ENCODE measurements at places on chromosomes 5 and 9. TPM values are rescaled to one million over a fixed set of nuclear protein-coding genes. Genes with fewer than 3 reads are reported as not detected.

DNA sequence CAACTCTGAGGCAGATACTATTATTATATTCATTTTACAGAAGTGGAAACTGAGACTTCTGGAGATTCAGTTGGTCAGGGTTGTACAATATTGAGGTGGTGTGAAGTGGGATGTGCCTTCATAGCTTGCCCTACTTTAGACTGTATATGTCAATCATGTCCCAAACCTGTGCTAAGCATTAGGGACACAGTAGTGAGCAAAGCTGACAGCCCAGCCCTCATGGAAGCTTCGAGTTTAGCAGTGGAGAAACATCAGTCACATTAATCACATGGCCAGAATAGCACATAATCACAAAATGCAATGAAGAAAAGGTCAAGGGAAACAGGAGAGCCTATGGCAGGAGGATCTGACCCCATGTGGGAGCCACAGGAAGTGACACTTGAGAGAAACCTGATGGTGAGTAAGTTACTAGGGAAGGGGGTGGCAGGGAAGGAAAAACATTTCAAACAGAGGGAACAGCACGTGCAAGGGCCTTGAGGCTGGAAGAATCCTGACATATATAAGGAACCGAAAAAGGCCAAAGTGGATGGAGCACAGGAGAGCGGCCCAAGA is 20.5 kb upstream of the RALGPS1 start:
- no peaks in the 10 kb centered on the region for H3K4me1 ChIP-seq
- no peak for DNase-seq
- no peaks in the 10 kb centered on the region for H3K27me3 ChIP-seq
- H3K36me3 ChIP-seq: no peaks in the 10 kb centered on the region
- no peak overlapping the region for H3K27ac ChIP-seq
- no peak overlapping the region for H3K4me3 ChIP-seq

SLC25A46 gene
- total RNA-seq: 53.8 TPM

QRFP gene
- not detected for total RNA-seq

FREM1 gene
- total RNA-seq: 2.2 TPM

FGF18 gene
- total RNA-seq: 0.66 TPM

DNA sequence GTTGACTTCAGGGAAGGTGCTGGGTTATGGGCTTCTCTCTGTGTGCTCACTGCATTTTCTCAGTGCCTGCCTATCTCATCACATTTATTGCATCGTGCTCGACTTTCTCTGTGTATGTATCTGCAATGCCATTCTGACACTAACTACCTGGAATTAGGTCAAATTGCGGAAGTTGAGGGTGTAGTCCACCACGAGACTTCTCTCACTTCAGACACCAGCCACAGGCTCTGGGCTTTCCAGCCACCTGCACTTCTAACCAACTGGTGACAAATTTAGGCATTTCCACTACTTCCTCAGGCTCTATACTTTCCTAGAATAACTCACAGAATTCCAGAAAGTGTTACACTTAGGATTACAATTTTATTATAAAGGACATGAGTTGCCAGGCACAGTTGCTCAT is 188.6 kb upstream of the ZNF608 start:
- no peak overlapping the region for H3K27ac ChIP-seq
- no peaks in the 10 kb centered on the region for H3K27me3 ChIP-seq
- no peak overlapping the region for H3K4me3 ChIP-seq
- no peaks in the 10 kb centered on the region for H3K36me3 ChIP-seq

DNA sequence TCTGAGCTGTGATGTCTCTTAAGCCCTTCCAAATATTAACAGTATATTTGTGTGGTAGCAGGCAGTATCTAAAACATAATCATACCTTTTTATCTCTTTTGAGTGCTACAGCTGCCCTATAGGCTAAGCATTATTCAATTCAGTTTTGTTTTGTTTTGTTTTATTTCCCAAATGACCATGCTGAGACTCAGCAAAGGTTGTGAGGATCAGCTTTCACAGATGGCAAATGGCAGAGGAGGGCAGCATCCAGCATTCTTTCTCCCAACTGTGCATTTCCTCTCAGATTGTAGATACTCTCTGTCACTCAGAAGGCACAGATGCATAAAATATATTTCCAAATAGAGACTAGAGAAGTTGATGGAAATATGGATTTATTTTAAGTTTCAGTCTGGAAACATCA is 90.7 kb downstream of the DAPK1 start:
- H3K27ac ChIP-seq: peak overlapping the region; percentile 31
- H3K4me1 ChIP-seq: peaks cover 44% of the 10 kb centered on the region
- DNase-seq: no peak
- no peaks in the 10 kb centered on the region for H3K27me3 ChIP-seq
- H3K4me3 ChIP-seq: no peak overlapping the region

DNA sequence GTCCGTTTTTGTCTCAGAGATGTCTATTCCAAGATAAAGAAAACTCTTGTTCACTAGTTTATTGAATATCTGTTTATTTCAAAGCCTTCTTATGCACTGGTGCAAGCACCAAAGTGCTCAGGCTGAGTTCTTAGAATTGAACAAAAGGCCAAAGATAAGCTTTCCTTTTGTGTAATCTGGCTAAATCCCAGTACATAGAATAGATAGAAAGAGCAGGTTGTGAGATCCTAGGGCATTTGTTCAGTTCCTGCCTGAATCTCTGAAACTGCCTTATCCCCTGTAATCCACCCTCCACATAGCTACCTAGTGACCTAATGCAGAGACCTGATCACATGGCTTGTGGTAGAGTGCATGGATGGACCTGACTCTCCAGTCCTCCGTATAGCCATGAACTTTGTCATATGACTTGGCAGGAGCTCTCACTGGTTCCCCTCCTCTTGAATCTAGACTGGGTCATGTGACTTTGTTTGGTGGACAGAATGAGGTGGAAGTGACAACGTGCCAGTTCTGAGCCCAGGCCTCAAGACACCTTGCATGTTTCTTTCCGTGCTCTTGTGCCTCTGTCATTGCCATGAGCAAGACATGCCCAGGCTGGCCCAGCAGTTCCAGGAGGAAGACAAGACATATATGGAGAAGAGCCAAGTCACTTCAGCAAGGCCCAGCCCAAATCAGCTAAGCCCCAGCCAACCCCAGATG is 139.3 kb upstream of the SHB start:
- no peaks in the 10 kb centered on the region for H3K27me3 ChIP-seq
- no peak overlapping the region for H3K27ac ChIP-seq
- no peak overlapping the region for H3K4me3 ChIP-seq
- H3K4me1 ChIP-seq: no peaks in the 10 kb centered on the region
- no peak for DNase-seq
- no peaks in the 10 kb centered on the region for H3K36me3 ChIP-seq

- no peak for DNase-seq
- no peaks in the 10 kb centered on the region for H3K27me3 ChIP-seq
- no peaks in the 10 kb centered on the region for H3K36me3 ChIP-seq
- no peak overlapping the region for H3K27ac ChIP-seq
These were observed 5.5 kb downstream of the C7 start for GRCh38 chr5:40914835-40915234.

- no peak overlapping the region for H3K4me3 ChIP-seq
- H3K36me3 ChIP-seq: no peaks in the 10 kb centered on the region
- H3K27me3 ChIP-seq: no peaks in the 10 kb centered on the region
- DNase-seq: peak; percentile 92
- peaks cover 15% of the 10 kb centered on the region for H3K4me1 ChIP-seq
- H3K27ac ChIP-seq: peak overlapping the region; percentile 53
These were observed 22.4 kb upstream of the ANGPTL2 start for GRCh38 chr9:127144670-127145445.

DNA sequence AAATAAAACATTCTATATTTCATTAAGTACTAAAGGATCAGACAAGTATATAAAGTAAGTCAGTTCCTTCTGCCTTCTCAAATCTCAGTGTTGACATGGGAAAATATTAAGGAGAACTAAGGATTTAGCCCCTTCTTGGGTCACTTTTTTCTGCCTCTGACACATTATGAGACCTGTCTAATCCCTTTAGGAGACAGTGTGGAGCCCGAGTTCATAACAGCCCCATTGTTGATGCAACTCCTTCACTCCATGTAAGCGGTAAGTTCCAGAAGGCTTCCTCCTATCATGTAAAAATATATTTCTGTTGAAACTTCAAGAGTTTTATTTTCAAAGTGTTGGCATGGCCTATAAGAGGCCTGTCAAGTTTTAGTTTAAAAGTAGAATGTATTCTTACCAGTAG is 152.2 kb downstream of the SNCAIP start:
- H3K4me1 ChIP-seq: no peaks in the 10 kb centered on the region
- H3K27ac ChIP-seq: no peak overlapping the region

DNA sequence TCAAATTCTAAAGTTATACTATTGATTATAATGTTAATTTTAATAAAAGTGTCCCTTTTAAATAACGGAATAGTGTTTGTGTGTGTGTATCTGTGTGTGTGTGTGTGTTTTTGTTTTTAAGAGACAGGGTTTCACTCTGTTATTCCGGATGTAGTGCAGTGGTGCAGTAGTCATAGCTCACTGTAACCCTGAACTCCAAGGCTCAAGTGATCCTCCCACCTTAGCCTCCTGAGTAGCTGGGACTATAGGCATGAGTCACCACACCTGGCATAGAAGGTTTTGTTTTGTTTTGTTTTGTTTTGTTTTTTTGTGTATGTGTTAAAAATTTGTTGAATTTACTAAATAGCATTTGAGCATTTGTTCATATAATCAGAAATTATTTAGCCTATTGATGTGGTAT is 64.6 kb downstream of the YTHDC2 start:
- H3K4me3 ChIP-seq: no peak overlapping the region
- no peaks in the 10 kb centered on the region for H3K27me3 ChIP-seq
- H3K4me1 ChIP-seq: peaks cover 3% of the 10 kb centered on the region
- H3K36me3 ChIP-seq: peaks cover 40% of the 10 kb centered on the region
- H3K27ac ChIP-seq: no peak overlapping the region

PCDHB3 gene
- 1.3 TPM for total RNA-seq

- H3K4me3 ChIP-seq: peak within 1 kb of the TSS; percentile 99
- peak within 1 kb of the TSS; percentile 89 for H3K27ac ChIP-seq
- no peaks in the 10 kb centered on the region for H3K27me3 ChIP-seq
- peak; percentile 93 for DNase-seq
- peaks cover 6% of the 10 kb centered on the region for H3K36me3 ChIP-seq
These were observed at the start of gene AUH for GRCh38 chr9:91361291-91362050. Gene AUH, minus strand, starts transcription at chr9:91361918. Its CDS starts 29 bp downstream, at chr9:91361889.

PPP3R2 gene
- not detected for total RNA-seq

GRCh38 chr5:125109816-125110215 is 363.4 kb upstream of the ZNF608 start:
- no peak for DNase-seq
- no peaks in the 10 kb centered on the region for H3K27me3 ChIP-seq
- no peak overlapping the region for H3K4me3 ChIP-seq
- H3K27ac ChIP-seq: no peak overlapping the region

DNA sequence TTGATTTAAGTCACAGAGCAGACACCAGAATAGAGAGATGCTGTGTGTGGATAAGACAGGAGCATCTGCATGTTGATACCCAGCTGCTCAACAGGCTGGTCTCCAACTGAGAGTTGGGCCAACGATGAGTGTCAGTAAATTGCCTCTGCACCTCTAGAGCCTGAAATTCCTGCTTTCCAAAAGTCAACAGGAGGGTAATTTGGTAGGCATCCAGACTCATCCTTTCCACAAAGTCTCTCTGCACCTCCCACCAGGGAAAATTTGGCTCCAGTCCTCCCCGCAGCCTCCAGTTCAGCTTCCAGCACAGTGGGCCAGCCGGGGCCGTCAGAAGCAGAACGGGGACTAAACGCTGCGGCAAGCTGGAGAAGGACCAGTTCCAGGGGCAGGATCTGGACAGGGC is 136.9 kb downstream of the RFK start:
- peak overlapping the region; percentile 86 for H3K27ac ChIP-seq
- DNase-seq: no peak
- H3K4me1 ChIP-seq: peaks cover 27% of the 10 kb centered on the region
- H3K27me3 ChIP-seq: no peaks in the 10 kb centered on the region

DNA sequence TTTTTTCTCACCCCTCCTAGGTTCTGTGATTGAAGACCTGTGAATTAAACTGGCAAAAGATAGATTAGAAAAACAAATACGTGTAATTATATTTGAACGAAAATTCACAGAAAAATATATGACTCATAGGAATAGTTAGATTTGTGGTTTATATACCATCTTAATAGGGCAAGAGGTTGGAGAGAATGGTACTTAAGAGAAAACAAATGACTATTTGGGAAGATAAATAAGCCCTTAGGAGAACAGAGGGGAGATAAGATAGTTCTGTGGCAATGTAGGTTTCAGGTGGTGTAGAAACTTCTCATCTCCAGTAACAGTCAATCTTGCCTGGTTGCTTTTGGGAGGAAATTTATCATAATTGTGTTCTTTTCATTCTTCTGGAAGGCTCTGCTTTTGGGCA is 122.0 kb downstream of the PRDM9 start:
- no peak overlapping the region for H3K27ac ChIP-seq
- H3K27me3 ChIP-seq: no peaks in the 10 kb centered on the region
- no peak for DNase-seq

GRCh38 chr9:104686081-104686480 is 8.2 kb upstream of the OR13D1 start:
- no peaks in the 10 kb centered on the region for H3K27me3 ChIP-seq
- no peaks in the 10 kb centered on the region for H3K36me3 ChIP-seq
- H3K27ac ChIP-seq: no peak overlapping the region
- no peak for DNase-seq
- no peak overlapping the region for H3K4me3 ChIP-seq

DNA sequence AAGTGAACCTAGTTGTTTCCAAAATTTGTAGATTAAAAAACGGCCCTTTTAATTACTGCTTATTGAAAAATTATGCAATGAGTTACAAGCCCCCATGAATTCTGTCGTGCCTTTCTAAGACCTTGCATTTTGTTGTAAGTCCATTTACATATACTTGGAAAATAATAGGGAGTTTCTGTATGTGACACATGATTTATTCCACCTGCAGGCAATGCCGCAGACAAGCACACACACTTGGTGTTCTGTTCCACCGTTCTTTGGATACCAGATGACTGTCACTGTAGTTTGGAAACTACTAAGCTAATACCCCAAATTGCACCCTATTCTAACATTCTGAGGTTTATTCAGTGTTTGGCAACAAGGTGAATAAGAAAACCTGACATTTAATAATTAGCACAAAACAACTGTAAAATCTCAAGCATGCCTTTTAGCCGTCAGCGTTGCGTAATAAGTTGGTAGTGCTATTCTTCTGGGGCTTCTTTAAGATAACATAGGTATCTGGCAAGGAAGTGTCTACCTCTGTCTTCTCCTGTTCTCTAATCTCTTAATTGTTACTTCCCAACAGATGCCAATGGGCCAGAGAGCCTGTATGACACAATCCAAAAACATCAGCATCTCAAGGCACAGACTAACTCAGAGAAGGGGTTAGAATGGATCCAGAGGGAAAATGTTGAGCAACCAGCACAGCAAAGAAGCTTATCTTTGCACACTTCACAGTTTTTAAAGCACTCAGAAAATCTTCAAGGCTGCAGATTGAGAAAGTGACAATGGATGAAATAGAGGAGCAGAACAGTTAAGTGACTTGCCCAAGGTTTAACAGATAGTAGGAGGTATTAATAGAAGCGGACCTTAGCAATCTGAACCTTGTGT is 48.2 kb upstream of the DPYSL3 start:
- DNase-seq: no peak
- no peaks in the 10 kb centered on the region for H3K36me3 ChIP-seq
- no peak overlapping the region for H3K4me3 ChIP-seq
- H3K27ac ChIP-seq: peak overlapping the region; percentile 87

PCSK1 gene
- not detected for total RNA-seq

PROB1 gene
- 5.1 TPM for total RNA-seq

GRCh38 chr9:126532951-126533925 is 80.5 kb upstream of the LMX1B start:
- H3K4me1 ChIP-seq: no peaks in the 10 kb centered on the region
- peaks cover 52% of the 10 kb centered on the region for H3K27me3 ChIP-seq
- H3K27ac ChIP-seq: no peak overlapping the region
- no peak overlapping the region for H3K4me3 ChIP-seq

GRCh38 chr9:112819635-112820496 is 69.3 kb downstream of the SNX30 start:
- H3K27me3 ChIP-seq: no peaks in the 10 kb centered on the region
- H3K27ac ChIP-seq: no peak overlapping the region
- no peaks in the 10 kb centered on the region for H3K36me3 ChIP-seq
- no peak overlapping the region for H3K4me3 ChIP-seq
- peaks cover 13% of the 10 kb centered on the region for H3K4me1 ChIP-seq

All from esophagus muscularis mucosa (tissue), 4 donors.